ENCODE measurements at places on chromosomes 13 and 19.

DNA sequence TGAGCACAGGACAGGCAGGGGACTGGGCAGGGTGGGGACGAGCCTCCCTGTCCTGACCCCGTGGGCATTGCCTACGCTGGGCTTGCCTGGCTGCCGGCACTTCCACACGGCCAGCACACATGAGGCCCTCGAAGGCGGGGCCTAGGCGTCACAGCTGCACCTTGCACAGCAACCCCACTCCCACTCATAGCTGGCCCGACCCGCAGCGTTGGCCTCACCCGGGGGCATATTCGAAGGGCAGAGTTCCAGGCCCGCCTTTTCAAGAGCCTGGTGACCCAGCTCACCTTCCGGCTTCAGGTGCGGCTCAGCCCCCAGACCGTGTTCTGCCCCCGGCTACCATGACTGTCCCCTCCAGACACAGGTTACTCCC lies 16.9 kb upstream of the PROZ start:
- DNase-seq = no peak

DNA sequence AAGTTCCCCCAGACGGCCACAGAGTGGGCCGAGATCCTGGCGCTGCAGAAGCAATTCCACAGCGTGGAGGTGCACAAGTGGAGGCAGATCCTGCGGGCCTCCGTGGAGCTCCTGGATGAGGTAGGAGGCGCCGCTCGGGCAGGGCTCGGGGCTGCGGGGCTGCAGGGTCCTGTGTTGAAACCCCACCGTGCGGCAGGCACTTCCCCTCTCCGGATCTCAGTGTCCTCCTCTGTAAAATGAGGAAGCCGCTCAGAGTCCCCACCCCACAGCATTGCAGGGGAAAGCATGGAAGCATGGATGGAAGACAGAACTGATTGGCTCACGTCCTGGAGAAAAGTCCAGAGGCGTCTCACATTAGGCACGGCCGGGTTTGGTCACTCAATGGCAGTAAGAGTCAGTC lies 6.8 kb upstream of the SCN1B start:
- no peak for DNase-seq

- DNase-seq = no peak
These were observed 25.8 kb upstream of the INTS6 start for GRCh38 chr13:51478418-51479198.

- DNase-seq = no peak
These were observed 3.9 kb downstream of the RPL28 start for GRCh38 chr19:55389386-55390317.

DNA sequence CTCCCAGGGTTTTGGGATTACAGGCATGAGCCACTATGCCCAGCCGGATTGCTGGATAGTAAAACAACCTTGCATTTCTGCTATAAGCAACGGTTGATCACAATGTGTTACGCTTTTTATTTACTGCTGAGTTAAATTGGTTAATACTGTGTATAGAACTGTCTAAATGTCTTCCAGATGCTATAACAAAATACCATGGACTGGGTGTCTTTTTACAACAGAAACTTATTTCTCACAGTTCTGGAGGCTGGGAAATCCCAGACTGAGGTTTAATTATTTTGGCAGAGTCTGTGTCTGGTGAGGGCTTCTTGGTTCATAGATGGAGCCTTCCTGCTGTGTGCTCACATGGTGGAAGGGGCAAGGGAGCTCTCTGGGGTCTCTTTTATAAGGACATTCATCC lies 65.5 kb downstream of the ING1 start:
- DNase-seq = no peak

DNA sequence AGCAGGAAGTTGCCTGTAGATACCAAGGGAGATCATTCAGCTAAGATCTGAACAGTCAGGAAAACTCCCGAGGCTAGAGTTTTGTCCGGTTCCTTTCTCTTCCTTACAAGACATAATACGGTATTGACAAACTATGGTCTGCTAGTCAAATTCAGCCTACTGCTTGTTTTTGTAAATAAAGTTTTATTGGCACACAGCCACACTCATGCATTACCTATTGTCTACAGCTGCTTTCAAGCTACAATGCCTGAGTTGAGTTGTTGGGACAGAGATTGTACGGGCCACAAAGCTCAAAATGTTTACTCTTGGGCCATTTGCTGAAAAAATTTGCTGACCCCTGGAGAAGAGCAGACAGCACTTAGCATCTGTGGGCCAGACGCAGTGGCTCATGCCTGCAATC lies 2.5 kb downstream of the SLC1A6 start:
- no peak for DNase-seq

GRCh38 chr19:2591537-2592291 lies 110.8 kb downstream of the GNG7 start:
- DNase-seq = no peak

GRCh38 chr19:3366753-3367627 lies 607 bp downstream of the NFIC start:
- DNase-seq = no peak

GRCh38 chr19:17401628-17402027 lies 3.8 kb downstream of the BST2 start:
- no peak for DNase-seq

- peak; percentile 21 for DNase-seq
These were observed 186.4 kb upstream of the KL start for GRCh38 chr13:32829676-32830335.

DNA sequence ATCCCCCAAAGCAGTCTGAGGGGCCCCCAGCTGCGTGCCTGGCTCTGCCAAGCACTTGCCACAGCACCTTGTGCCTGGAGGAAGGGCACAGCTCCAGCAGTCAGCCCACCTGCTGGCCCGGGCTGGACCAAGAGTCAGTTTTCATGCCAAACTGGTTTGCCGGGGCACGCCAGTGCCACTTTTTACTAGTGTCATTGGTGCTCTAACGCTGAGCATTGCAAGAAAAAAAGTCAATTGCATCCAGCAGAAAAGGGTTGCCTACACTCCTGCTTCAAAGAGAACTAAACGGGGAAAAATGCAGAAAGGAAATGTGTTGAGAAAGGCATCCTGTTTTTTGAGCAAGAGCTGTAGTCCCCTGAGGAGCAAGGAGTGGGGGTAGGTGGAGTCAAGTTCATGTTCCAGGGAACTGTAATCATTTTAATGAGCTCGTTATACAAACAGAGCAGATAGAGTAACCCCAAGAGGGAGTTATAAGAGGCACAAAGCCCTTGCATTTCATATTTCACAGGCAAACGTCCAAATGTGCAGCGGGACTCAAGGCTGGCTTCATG lies 68.4 kb downstream of the F2RL3 start:
- DNase-seq = no peak

DNA sequence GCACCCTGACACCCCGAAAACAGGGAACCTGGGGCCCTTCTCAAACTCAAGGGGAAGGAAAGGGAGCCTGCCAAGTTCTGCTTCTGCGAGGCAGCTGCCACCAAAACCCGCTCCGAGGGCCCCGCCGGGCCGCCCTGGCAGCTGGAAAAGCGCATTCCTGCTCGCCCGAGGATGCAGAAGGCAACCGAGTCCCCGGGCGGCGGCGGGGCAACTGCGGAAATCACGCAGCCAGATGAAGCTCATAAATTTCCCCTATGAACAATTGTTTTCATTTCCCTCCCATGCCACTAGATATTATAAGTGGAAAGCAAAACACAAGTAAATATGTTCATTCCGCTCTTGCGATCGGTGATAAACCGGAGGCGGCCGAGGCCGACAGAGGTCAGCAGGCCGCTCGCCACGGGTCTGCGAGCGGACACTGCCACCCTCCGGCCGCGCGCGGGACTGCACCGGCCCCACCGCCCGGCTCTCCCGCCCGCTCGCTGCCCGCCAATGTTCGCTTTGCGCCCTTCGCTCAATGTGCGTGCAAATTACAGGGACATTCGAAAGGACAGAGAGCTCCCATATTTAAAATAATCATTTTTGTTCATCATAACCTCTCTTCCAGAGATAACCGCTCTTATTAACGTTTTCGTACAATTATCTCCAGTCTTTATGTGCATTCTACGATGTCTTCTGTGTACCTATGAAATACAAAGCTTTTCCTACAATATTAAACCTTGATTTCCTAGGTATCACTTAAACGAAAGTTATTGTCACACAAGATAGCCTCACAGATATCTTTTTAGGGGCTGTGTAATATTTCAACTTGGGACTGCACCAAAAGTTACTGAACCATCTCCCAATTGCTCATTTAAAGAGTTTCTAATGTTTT lies 120.8 kb upstream of the ZNF507 start:
- DNase-seq = peak; percentile 41

- DNase-seq = no peak
These were observed 102.4 kb downstream of the ZNF486 start for GRCh38 chr19:20269461-20269860.

GRCh38 chr19:49923055-49924003 lies 5.7 kb upstream of the ATF5 start:
- no peak for DNase-seq

GRCh38 chr13:89568276-89568675 lies 1779.2 kb upstream of the MIR17HG start:
- no peak for DNase-seq

DNA sequence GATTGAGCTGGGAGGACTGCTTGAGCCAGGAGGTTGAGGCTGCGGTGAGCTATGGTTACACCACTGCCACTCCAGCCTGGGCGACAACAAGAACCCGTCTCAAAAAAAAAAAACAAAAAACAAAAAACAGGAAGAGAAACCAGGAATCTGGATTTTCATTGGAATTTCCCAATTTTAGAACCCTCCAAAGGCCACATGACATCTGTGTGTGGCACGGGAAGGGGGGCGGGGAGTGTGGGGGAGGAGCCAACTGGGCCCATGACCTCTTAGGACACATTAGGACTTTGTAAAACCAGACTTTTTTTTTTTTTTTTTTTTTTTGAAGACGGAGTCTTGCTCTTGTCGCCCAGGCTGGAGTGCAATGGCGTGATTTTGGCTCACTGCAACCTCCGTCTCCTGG lies 21.2 kb upstream of the MYDGF start:
- DNase-seq = no peak

DNA sequence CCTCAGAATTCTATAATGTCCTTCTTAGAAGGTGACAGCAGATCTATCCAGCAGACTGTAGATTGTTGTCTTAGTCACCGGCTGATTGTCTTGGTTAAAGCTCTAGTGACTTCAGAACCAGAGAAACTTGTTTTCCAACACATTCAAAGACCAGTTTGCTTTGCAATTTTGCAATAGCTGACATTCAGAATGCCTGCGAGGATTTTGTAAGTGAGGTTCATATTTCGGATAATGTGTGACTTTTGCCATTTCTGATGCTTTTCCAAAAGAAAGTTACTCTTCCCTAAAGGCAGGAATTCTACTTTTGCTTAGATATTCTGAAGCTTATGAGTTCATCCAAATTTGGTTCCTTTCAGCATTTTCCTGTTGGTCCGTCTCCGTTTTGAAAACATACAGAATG lies 13.2 kb downstream of the SPINT2 start:
- no peak for DNase-seq

DNA sequence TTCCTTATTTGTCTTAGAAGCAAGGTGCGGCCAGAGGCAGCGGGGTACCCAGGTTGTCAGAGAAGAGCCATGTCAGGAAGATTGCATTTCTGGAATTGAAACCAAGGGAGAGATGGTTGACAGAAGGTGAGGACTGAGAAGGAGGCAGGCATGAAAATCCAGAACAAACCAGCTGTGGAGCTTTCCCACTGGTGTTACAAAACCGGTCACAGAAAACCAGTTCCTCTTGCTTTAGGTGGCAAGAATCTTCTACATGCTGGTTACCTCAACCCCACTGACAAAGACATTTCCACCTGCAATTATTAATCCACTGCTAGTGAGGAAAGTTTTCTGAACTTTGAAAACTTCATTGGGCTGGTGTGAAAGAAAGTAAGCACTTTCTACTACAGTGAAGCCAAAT lies 64.0 kb upstream of the MED4 start:
- no peak for DNase-seq

GRCh38 chr13:64817691-64818090 lies 2412.4 kb downstream of the PCDH9 start:
- no peak for DNase-seq

- DNase-seq = no peak
These were observed 23.6 kb upstream of the PDE4C start for GRCh38 chr19:18249834-18250233.

DNA sequence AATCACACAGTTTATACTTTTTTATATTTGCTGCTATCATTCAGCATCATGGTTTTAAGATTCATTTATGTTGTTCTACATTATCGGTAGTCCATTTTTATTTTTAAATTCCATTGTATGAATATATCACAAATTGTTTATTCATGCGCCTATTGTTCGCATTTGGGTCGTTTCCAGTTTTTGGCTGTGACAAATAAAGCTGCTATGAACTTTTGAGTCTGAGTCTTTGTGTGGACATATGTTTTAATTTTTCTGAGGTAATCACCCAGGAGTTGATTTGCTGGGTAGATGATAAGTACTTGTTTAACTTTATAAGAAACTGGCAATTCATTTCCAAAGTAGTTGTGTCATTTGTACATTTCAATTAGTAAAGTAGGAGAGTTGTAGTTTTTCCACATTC lies 74.2 kb upstream of the CSNK1A1L start:
- DNase-seq = no peak

- peak; percentile 6 for DNase-seq
These were observed 26.6 kb downstream of the CBY2 start for GRCh38 chr13:45728759-45729158.

DNA sequence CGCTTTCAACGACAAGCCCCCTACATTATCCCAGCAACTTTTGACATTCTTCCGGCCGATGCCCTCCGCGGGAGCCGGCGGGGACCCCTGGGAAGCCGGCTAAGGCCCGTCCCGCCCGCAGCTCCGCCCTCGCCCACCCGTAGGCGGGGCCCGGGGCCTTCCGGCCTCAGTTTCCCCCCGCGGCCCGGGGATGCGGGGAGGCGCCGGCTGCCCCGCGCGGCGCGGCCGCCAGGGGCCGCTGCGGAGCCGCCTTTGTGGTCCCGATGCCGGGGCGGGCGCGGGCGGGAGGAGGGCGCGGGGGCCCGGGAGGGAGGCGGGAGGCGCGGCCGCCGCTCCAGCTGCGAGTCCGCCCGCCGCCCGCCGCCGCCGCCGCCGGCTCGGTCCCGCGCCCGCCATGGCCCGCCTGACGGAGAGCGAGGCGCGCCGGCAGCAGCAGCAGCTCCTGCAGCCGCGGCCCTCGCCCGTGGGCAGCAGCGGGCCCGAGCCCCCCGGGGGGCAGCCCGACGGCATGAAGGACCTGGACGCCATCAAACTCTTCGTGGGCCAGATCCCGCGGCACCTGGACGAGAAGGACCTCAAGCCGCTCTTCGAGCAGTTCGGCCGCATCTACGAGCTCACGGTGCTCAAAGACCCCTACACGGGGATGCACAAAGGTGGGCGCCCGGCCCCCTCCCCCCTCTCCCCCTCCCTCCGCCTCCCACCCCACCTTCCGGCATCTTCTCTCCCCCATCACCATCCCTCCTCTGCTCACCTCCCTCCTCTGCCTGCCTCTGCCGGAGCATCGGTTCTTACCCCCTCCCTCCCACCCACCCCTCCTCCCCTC lies at the start of gene CELF5:
Gene CELF5, plus strand, starts transcription at position 316 of the 823 bp plus-strand sequence. Its CDS starts 79 bp downstream, at position 395.
- DNase-seq = peak; percentile 42

GRCh38 chr13:102846261-102847015 lies 606 bp downstream of the ERCC5 start:
- peak; percentile 50 for DNase-seq

Data from stimulated activated CD4-positive, alpha-beta T cell treated with anti-CD3 and anti-CD28 coated beads, Interleukin-1b, Interleukin-23, amount 100 ng/mL, for 48 hours (primary cell).